ENCODE measurements at places on chromosomes 4 and X.

- DNase-seq, result peak; percentile 50
Measured at GRCh38 chr4:122458625-122459024, 2.1 kb upstream of the IL2 start.

GRCh38 chrX:46407036-46407752 lies 138.0 kb downstream of the ZNF674 start:
- DNase-seq, result no peak

GRCh38 chr4:7653510-7654369 lies 219.0 kb upstream of the PSAPL1 start:
- no peak for DNase-seq

- no peak for DNase-seq
Measured at GRCh38 chr4:140243278-140243753, 89.3 kb upstream of the MAML3 start.

DNA sequence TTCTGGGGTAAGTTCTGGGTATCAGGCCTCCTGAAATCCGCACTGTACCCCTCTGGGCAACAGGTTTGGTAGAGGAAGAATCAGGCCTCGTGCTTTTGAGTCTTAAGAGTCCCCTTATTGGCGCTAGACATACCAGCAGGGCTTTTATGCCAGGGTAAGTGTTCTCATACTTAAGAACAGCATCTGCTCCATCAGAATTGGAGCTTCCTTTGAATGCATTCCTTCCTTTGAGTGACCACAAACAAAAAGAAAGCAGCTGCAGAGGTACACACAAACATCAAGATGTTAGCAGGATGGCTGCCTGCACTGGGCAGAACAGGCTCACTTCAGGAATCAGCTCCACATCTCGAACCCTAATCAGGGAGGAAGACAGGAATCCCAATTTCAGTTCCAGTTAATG lies 156.8 kb downstream of the MGST2 start:
- no peak for DNase-seq

GRCh38 chrX:16963216-16963615 lies 16.8 kb downstream of the REPS2 start:
- DNase-seq, result no peak

DNA sequence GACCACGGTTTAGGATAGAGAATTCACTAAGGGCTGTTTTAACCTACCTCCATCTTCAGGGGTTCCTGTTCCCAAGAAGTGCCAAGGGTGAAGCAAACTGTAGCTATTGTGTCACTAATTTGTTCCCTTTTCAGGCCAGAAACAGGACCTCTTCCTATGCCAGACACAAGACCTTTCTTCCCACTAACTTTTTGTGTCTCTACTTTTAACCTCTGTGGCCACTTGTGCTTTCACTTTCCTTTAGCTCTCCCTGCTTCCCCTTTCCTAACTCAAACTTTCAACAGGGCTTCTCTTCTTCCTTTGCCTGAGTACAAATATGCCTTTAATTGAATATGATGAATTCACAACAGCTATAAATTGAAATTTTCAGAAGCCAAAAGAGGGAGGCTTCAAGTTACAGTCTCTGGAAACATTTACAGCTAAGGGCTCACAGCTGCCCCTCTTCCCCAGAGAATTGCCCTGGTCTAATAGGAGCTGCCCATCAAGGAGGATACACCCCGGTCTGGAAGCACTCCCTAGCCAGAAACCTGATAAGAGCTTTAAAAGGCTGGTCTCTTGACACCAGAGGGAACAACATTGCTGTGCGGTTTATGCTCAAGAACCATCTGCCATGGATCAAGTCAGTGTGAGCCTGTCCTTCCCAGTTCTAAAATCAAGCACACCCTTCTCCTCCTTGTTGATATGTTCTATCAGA lies 61.7 kb upstream of the PLS3 start:
- no peak for DNase-seq

DNA sequence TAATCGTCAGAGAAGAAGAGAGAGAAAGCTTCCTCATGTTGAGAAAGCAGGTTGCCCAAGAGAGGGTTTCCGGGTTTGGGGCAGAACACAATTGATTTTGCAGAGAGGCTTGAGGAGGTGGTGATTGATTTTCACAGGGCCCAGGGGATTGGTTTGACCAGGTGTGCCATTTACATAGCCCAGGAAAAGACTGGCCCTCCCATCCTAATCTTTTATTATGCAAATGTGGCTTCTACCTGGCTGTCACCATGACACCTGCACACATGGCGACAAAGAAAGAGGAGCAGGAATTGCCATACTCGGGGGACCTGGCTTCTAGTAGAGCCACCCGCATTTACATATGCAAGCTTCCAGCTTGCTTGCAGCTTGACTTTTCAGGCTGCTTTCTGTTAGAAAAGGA lies 405.3 kb downstream of the PPP4R3C start:
- DNase-seq, result no peak

DNA sequence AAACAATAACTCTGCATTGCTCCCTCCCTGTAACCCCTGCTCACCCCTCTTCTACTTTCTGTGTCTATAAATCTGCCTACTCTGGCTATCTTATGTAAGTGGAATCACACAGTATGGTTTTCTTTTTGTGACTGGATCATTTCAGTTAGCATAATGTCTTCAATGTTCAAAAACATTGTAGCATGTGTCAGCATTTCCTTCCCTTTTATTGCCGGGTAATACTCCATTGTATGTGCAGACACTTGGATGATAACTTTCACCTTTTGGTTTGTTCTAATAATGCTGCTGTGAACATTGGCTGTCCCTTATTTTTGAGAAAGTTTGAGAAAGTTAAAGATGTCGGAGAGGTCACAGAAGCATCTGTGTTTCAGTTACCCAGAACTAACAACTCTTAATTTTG lies 60.6 kb upstream of the TLR2 start:
- no peak for DNase-seq

All from RCC 7860 (cell line).